ENCODE measurements at places on chromosomes 2 and 18. TPM values are rescaled to one million over a fixed set of nuclear protein-coding genes. Genes with fewer than 3 reads are reported as not detected.

GRCh38 chr18:46067438-46068007 is 4.5 kb downstream of the PSTPIP2 start:
- H3K27me3 ChIP-seq = no peaks in the 10 kb centered on the region
- peaks cover 15% of the 10 kb centered on the region for H3K4me1 ChIP-seq
- DNase-seq = no peak

DNA sequence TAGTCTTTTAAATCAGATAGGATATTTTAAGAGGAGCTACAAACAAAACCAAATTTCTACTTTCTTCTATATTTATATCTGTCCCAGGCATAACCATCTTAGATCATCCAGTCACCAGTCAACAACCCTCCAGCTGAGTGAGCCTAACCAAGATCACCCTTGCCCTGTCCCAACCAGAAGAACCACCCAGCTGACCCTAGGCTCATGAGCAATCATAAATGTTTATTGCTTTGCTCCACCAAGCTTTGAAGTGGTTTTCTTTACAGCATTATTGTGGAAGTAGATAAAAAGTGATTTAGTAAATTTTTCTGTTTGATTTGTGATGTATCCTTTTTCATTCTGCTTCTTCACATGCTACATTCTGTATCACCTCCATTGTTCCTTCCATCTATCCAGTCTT is 167.2 kb upstream of the PIEZO2 start:
- no peak for DNase-seq
- H3K4me3 ChIP-seq = no peak overlapping the region
- H3K27me3 ChIP-seq = no peaks in the 10 kb centered on the region

GRCh38 chr2:176112375-176113302 is 3.9 kb upstream of the HOXD10 start:
- no peaks in the 10 kb centered on the region for H3K4me1 ChIP-seq
- peaks cover 95% of the 10 kb centered on the region for H3K27me3 ChIP-seq
- H3K36me3 ChIP-seq = no peaks in the 10 kb centered on the region
- no peak overlapping the region for H3K4me3 ChIP-seq
- H3K27ac ChIP-seq = no peak overlapping the region
- no peak for DNase-seq

GRCh38 chr2:191234376-191234775 is 10.8 kb upstream of the MYO1B start:
- peaks cover 17% of the 10 kb centered on the region for H3K4me1 ChIP-seq
- no peak overlapping the region for H3K4me3 ChIP-seq
- DNase-seq = no peak

GRCh38 chr2:88615822-88616221 is 11.4 kb downstream of the EIF2AK3 start:
- H3K36me3 ChIP-seq = peaks cover 4% of the 10 kb centered on the region
- no peaks in the 10 kb centered on the region for H3K27me3 ChIP-seq
- no peak overlapping the region for H3K4me3 ChIP-seq

- peaks cover 49% of the 10 kb centered on the region for H3K4me1 ChIP-seq
- H3K36me3 ChIP-seq = no peaks in the 10 kb centered on the region
- H3K27ac ChIP-seq = peak overlapping the region; percentile 28
- DNase-seq = no peak
- H3K27me3 ChIP-seq = peaks cover 29% of the 10 kb centered on the region
Measured at GRCh38 chr2:236175548-236176150, 7.5 kb upstream of the GBX2 start.

- DNase-seq = peak; percentile 26
- no peaks in the 10 kb centered on the region for H3K4me1 ChIP-seq
- H3K27ac ChIP-seq = no peak overlapping the region
- H3K36me3 ChIP-seq = peaks cover 18% of the 10 kb centered on the region
Measured at GRCh38 chr2:15506229-15506819, 54.8 kb downstream of the NBAS start.

DNA sequence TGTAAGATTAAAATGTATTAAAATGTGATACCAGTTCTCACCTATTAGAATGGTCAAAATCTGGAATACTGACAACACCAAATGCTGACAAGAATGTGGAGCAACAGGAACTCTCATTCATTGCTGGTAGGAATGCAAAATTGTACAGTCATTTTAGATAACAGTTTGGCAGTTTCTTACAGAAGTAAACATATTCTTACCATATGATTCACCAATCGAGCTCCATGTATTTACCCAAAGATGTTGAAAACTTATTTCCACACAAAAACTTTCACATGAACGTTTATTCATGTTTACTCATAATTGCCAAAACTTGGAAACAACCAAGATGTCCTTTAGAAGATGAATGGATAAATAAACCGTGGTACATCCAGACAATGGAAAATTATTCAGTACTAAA is 1193.5 kb upstream of the ACVR2A start:
- H3K4me3 ChIP-seq = no peak overlapping the region
- no peak for DNase-seq
- no peaks in the 10 kb centered on the region for H3K36me3 ChIP-seq
- no peaks in the 10 kb centered on the region for H3K4me1 ChIP-seq
- H3K27ac ChIP-seq = no peak overlapping the region

- no peaks in the 10 kb centered on the region for H3K27me3 ChIP-seq
- no peaks in the 10 kb centered on the region for H3K4me1 ChIP-seq
- no peak overlapping the region for H3K27ac ChIP-seq
- H3K4me3 ChIP-seq = no peak overlapping the region
Measured at GRCh38 chr2:57906152-57906732, 140.4 kb upstream of the VRK2 start.

GRCh38 chr2:190452433-190452832 is 44.3 kb downstream of the MFSD6 start:
- H3K27ac ChIP-seq = no peak overlapping the region
- no peaks in the 10 kb centered on the region for H3K27me3 ChIP-seq
- H3K36me3 ChIP-seq = no peaks in the 10 kb centered on the region
- peaks cover 4% of the 10 kb centered on the region for H3K4me1 ChIP-seq

DNA sequence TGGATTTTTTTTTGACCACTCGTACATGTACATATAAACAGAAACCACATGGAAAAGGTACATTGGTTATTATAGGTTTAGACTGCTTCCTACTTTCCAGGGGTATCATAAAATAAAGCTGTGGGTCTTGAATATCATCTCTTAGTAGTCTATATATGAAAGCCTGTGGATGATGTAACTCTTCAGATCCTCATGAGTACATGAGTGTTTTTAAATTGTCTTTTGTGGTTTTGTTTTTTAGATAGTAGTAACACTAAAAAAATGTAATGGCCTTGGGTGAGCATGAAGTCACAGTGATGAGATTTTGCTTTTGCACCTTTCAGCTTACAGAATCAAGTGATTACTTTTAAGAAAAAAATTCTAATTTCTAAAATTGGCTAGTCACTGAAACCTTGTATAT is 80.2 kb downstream of the RAB3GAP1 start:
- no peak overlapping the region for H3K4me3 ChIP-seq
- H3K36me3 ChIP-seq = peaks cover 36% of the 10 kb centered on the region
- H3K27ac ChIP-seq = no peak overlapping the region
- peak; percentile 59 for DNase-seq
- no peaks in the 10 kb centered on the region for H3K27me3 ChIP-seq

DNA sequence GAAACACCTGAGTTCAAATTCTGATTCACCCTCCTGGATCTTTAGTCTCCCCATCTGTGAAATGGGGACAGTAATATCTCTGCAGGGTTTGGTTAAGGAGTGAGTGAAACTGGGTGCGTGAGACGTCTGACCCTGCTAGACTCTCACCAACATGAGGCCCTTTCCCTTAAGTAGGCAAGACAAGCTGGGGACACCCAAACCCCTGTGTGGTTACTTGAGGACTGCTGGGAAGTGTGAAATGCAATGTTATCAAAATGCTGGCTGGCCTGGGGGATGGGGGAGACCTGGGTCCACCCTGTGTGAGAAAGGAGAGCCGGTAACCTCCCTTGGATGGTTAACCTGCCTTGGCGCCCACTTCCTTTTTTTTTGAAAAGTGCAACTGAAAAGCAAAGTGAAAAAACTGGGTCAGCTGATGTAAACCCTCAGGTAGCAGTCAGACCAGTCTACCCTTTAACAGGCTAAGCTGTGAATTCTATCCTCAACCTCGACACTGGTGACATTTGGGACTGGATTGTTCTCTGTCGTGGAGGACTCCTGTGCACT is 82.3 kb downstream of the INPP5D start:
- no peak overlapping the region for H3K27ac ChIP-seq
- no peak overlapping the region for H3K4me3 ChIP-seq
- peaks cover 13% of the 10 kb centered on the region for H3K27me3 ChIP-seq
- H3K36me3 ChIP-seq = no peaks in the 10 kb centered on the region

NTSR2 gene
- total RNA-seq = not detected

CIB4 gene
- total RNA-seq = not detected

MAP3K19 gene
- total RNA-seq = not detected

NEU2 gene
- total RNA-seq = not detected
